Prostate gland (tissue), 2 donors: ENCODE measurements at places on chromosomes 11 and 22. TPM values are rescaled to one million over a fixed set of nuclear protein-coding genes. Genes with fewer than 3 reads are reported as not detected.

Gene BRMS1
- 55.7 TPM for total RNA-seq

Gene ANKK1
- total RNA-seq: 0.97 TPM

DNA sequence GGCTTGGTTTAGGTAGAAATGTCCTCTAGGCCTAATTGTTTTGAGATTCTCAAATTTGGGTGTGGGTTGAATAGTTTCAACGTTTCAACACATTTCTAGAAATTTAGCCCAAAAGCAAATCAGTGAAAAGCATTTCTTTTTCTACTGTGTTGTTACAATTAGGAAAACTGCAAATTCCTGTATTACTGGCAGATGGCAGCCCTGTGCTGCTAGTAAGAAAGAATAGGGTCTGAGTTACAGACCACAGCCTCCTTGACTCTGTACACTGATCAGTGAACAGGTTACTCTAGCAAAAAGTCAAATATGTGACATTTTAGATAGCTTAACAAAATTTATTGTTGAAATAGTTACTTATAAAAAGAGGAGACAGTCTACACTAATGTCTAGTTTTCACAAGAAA lies 703.0 kb downstream of the JRKL start:
- H3K27me3 ChIP-seq: no peaks in the 10 kb centered on the region
- no peaks in the 10 kb centered on the region for H3K4me1 ChIP-seq
- no peaks in the 10 kb centered on the region for H3K36me3 ChIP-seq

DNA sequence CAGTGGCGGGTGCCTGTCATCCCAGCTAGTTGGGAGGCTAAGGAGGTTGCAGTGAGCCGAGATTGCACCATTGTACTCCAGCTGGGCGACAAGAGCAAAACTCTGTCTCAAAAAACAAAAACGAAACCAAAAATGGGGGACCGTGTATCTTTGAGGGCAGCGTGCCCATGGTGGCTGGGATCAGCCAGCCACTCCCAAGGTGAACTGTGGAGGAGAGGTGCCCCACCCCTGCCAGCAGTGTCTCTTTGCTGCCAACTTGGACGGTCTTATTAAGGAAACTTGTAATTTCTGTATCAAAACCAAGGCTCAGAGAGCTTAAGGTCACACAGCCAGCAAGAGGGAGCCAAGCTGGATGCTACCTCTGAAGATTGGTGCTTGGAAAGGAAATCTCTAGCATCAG lies 147.7 kb downstream of the CACNA1I start:
- no peak overlapping the region for H3K27ac ChIP-seq
- no peak overlapping the region for H3K4me3 ChIP-seq
- H3K27me3 ChIP-seq: no peaks in the 10 kb centered on the region
- DNase-seq: no peak

GRCh38 chr11:86469491-86470388 lies 95.1 kb downstream of the CCDC81 start:
- H3K27ac ChIP-seq: no peak overlapping the region
- DNase-seq: no peak
- H3K4me3 ChIP-seq: no peak overlapping the region

DNA sequence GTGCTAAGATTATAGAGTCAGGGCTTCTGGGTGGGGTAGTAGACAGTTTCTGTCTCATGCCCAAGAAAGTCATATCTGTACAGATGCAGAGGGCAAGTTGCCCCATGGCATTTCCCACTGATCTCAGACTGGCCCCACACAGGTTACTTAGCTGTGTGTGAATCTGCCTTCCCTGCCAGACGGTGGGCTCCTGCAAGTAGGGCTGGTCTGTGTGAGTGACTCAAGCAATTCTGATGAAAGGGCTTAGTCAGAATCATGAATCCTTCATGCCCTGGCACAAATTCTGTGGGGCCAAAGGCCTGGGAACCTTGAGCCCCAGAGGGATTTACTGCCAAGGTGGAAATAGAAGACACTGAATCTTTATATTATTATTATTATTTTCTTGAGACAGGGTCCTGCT lies 30.4 kb downstream of the USH1C start:
- H3K4me3 ChIP-seq: no peak overlapping the region
- H3K27ac ChIP-seq: no peak overlapping the region
- no peaks in the 10 kb centered on the region for H3K27me3 ChIP-seq
- H3K4me1 ChIP-seq: no peaks in the 10 kb centered on the region
